Hematopoietic multipotent progenitor cell treated with erythropoietin and hydrocortisone succinate and interleukin-3 and kit ligand, for 8 days (in vitro differentiated cells): ENCODE measurements at places on chromosomes 12 and 14.
A peak's percentile ranks its signal among the peaks of the same experiment; 100 is the strongest.

DNA sequence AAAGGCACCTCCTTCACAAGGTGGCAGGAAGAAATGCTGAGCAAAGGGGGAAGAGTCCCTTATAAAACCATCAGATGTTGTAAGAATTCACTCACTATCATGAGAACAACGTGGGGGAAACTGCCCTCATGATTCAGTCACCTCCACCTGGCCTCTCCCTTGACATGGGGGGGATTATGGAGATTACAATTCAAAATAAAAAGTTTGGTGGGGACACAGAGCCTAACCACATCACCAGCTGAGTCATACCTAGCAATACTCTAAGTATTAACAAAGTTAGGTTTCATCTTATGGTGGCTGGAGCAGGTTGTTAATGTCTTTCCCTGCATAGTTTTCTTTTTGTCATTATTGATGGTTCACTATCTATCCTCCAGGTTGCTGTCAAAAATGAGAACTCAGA is 113.2 kb upstream of the PPFIA2 start:
- no peak for DNase-seq

DNA sequence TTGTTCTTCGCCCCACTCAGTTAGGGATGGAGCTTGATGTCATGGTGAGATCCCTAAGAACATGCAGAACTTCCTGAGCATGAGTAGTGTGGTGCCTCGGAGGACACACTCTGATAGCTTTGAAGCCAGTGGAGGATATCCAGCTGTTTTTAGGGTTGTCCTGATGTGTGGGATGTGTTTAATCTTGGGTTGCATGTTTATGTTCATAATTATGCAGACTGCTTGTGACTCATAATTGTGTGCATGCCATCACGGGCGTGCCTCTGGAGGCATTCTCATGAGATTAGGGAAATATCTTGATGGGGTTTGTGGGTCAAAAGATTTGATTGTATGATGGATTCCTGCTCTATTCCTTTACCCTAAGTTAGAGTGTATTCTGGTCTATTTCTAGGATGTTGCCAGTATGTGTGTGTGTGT is 267.4 kb upstream of the PELI2 start:
- no peak for DNase-seq

DNA sequence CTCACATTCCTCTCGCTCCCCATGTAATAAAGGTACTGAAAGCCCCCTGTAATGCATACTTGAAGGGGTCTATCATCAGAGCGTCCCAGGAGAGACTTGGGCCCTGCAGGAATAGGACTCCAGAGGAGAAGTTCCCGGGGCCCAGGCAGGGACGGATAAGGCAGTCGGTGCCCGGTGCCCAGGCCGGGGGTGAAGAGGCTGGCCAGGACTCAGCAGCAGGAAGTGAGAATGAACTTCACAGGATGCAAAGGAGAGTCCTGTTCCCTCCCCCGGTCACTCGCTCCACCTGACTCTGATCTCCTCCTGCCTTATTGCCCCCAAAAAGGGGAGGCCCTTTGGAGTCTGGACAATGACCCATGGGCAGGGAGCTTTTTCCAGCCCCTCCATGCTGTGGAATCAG is 40.2 kb downstream of the LRRC74A start:
- DNase-seq: no peak

DNA sequence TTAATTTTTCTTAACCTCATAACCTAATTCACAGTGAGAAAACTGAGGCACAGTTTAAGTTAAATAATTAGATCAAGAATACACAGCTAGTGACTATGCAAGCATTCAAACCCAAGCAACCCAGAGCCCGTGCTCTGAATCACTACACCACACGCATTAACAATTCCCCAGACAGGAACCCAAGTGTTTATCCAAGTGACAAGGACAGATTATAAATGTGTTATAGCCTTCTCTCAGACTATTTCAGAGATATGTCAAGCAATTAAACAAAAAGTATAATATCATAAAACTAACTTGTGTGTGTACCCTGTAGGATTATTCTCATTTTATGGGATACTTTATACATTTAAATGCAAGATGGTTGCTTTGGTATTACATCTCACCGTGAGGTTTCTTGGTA is 43.8 kb downstream of the MED13L start:
- DNase-seq: no peak

- DNase-seq: no peak
These were observed 245.2 kb downstream of the KCNC2 start for GRCh38 chr12:74964390-74964789.

DNA sequence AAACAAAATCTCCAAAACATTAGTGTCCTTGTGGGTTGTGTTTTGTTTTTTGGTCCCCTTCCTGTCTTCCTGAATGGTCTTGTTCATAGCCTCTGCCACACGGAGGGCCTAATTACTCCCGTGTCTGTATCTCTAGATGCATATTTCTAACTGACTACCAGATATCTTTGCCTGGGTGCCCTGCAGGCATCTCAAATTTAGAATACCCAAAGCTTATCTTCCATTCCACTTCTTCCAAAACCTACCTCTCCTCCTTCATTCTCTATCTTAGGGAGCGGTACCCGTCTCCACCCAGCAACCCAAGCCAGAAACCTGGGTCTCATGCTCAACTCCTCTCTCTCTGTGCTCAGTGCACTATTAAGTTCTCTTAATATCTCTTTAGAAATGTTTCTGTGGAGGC is 10.9 kb upstream of the METAP2 start:
- peak; percentile 98 for DNase-seq

- no peak for DNase-seq
These were observed 56.1 kb downstream of the TMEM117 start for GRCh38 chr12:43891856-43892574.

- no peak for DNase-seq
These were observed 670.5 kb upstream of the ATXN7L3B start for GRCh38 chr12:73867147-73867546.

DNA sequence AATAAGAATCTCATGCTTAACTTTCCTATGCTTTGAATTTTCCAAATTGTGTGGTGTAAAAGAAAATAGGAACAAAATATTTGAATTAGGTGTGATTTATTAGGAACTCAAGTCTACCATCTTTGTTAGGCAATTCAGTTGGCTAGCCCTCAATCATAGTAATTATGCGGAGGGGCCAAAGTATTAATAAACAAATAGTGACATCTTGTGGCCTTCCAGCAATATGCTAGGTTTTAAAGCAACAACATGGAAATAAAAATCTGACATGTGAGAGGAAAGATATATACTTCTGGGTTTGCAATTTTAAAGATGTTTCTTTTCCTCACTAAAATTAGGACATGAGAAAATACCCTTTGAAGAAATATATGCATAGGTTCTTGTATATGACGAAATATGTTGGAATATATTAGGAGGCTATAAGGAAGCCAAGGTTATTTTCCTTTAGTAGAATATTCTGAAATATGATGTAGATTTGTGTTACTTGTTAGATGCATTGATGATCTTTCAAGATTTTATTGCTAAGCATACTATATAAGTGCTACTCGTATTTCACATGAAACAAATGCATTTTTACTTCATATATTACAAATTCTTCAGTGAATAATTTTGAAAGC is 200.4 kb downstream of the PTPRO start:
- DNase-seq: peak; percentile 53

GRCh38 chr14:68047906-68048305 is 228.3 kb downstream of the RAD51B start:
- DNase-seq: peak; percentile 31

DNA sequence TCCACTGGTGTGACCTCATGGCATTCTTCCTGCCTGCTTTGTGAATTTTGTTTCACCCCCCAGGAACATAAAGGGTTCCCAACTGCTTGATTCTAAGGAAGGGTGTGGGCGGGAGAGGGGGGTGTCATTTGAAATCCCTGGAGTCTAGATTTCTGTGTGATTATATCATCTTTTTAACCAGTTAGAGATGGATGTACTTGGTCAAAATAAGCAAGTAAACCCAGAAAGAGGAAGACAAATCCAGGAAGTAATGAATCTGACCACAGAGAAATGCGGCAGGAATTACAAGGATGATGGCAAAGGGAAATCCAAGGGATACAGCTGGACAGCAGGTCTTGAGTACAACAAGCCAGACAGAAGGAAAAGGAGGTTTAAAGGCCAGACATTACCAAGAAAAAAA is 38.9 kb downstream of the DMAC2L start:
- no peak for DNase-seq

DNA sequence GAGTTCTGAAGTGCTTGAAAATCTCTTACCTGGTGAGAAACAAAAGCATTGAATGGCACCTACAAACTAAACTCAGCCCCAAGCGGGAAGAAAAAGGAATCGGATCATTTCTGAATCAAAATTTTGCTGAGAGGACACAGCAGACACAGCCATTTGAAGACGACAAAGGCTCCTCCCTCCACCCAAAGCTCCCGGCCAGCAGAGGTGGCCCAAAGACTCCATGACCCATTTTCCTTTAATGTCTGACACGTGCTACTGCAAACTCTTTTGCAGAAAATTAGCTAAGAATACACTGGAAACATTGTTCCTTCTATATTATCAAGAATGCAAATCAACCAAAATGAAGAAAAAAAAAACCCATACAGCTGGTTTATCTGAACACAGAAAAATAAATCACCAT is 85.9 kb upstream of the FOXN3 start:
- DNase-seq: no peak

- no peak for DNase-seq
These were observed 6.5 kb downstream of the CAMKK2 start for GRCh38 chr12:121289962-121290361.

- DNase-seq: peak; percentile 78
These were observed 140.5 kb downstream of the FOXN3 start for GRCh38 chr14:89276424-89276975.

DNA sequence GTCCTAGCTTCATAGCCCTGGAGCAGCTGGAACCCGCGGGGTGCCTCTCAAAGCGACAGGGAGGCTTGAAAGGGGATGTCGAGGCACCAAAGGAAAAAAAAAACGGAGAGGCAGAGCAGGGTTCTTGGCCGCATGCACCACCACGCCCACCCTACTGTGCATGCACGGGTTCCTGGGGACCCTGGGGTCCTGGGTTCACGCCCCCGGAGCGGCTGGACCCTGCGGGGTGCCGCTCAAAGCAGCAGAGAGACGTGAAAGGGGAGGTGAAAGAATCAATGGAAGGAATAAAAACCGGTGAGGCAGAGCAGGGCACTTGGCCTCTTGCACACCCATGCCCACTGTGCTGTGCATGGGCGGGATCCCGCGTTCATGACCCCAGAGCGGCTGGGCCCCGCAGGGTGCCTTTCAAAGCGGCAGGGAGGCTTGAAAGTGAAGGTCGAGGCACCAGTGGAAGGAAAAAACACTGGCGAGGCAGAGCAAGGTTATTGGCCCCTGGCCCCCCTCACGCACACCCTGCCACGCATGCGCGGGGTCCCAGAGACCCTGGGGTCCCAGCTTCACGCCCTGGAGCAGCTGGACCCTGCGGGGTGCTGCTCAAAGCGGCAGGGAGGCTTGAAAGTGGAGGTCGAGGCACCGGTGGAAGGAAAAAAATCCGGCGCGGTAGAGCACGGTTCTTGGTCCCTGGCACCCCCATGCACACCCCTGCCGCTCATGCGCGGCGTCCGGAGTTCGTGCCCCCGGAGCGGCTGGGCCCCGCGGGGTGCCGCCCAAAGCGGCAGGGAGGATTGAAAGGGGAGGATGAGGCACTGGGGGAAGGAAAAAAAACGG is 318.5 kb downstream of the ALG10 start:
- no peak for DNase-seq

GRCh38 chr12:110126557-110126956 is 2.4 kb downstream of the IFT81 start:
- DNase-seq: no peak

DNA sequence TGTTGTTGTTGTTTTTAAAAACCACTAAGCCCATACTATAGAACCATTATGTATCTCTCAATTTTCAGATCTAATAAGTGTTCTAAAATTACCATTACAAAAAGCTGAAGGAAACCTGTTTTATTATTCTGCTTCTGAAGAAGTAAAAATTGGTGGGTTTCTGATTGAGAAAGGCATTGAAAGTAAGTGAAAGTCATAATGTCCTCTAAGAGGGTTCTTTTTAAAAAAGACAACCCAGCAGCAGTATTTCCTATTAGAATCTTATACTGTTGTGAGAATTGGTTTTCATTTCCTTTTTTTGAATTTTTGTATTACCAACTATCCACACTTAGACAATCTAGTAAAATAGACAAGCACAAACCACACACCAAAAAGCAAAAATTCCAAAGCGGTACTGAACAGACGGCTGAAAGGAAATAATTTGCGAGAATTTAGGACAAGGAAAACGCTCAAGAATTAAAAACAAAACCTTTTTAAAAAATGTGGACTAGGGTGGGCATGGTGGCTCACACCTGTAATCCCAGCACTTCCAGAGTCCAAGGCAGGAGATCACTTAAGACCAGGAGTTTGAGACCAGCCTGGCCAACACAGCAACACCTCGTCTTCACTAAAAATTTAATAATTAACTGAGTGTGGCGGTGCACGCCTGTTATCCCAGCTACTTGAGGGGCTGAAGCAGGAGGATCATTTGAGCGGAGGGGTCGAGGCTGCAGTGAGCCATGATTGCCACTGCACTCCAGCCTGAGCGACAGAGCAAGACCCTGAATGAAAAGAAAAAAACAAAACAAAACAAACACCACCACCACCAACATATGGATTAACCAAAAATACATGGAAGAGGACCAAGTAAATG is 66.7 kb upstream of the AP4S1 start:
- DNase-seq: no peak

DNA sequence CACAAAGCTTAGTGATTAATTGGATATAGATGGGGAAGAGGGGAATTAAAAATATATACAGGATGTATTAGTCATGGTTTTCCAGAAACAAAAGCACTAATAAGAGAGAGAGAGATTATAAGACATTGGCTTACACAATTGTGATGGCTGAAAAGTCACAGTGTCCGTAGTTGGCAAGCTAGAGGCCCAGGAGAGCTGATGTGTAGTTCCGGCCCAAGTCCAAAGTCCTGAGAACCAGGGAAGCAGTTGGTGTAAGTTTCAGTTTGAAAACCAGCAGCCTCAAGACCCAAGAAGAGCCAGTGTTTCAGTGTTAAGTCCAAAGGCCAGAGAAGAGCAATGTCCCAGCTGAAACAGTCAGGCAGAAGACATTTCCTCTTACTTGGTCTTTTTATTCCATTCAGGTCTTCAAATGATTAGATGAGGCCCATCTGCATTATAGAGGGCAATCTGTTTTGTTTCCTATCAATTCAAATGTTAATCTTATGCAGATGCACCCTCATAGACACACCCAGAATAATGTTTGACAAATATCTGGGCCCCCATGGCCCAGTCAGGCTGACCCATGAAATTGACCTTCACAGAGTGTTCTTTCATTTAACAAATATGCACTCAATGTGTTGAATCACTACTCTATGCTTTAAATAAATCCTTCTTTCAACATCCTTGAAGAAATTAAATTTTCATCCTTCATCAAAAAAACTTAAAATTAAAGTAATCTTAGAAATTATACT is 67.2 kb upstream of the DIO2 start:
- no peak for DNase-seq

- no peak for DNase-seq
These were observed 67.6 kb downstream of the FOXN3 start for GRCh38 chr14:89349171-89350008.

DNA sequence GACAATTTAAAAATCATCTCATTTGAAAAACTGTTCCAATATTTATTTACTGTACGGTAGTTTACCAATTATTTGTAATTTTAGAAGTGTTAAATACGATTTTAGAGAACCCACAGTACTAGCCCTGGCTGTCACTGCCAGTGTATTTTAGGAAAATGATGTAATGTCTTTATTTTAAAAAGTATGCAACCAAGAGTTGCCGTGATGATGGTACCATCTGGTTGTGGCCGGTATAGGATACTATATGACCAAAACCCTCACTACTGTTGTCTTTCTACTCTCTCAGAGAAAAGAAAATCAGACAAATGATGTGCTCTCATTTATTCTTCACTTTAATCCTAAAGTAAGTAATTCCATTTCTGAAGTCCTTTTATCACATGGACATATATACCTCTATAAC is 395.0 kb downstream of the FOXG1 start:
- DNase-seq: no peak

GRCh38 chr14:100124551-100125088 is 34.8 kb downstream of the DEGS2 start:
- no peak for DNase-seq
